ENCODE measurements at places on chromosomes 6 and 20.

GRCh38 chr6:43936476-43936875 lies 166.5 kb downstream of the VEGFA start:
- DNase-seq, result no peak

DNA sequence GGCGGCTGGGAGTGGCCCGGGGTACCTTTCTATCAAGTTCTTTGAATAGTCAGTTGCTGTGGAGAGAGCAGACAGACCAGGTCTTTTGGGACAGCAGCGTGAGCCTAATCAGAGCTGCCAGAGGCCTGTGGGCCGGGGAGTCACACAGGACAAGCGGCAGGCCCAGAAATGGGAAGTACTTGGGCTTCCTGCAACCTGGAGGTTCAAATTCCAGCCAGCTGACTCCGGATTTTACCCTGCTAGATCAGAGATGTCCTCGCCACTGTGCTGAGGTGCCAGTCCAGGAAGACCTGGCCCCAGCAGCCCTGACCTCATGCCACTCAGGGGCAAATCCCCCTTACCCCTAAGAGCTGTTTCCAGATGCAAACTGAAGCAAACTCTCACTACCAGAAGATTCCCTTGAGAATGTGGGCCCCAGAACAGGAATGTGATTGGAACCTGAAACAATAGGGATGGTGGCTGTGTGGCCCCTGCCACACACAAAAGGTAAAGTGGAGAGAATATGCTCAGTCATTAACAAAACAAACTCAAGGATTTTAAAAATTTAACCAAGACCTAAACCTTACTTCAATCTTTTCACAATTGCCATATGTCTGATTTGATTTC lies 9.7 kb downstream of the BEND3 start:
- no peak for DNase-seq

- no peak for DNase-seq
Measured at GRCh38 chr20:2022163-2022562, 28.3 kb upstream of the PDYN start.

DNA sequence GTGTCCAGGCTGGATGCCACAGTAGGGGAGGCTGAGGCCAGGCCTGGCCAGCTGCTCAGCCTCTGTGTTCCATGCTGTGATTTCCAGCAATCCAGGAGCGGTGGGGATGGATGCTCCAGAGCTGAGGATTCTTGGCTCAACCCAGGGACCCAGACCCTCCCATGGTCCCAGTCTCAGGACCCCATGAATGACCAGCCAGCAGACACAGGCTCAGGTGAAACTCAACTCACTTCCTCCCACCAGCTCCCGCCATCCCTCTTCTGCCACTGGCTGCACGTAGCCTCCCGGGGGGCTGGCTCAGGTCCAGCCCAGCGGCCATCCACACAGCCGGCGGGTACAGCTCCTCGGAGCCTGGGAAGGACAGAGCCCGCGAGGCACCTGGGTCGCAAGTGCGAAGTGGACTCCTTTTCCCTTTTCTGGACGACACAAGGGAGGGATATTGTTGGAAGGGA lies 54.5 kb upstream of the DACT2 start:
- no peak for DNase-seq

- DNase-seq, result peak; percentile 46
Measured at GRCh38 chr6:43774776-43775534, 4.9 kb downstream of the VEGFA start.

DNA sequence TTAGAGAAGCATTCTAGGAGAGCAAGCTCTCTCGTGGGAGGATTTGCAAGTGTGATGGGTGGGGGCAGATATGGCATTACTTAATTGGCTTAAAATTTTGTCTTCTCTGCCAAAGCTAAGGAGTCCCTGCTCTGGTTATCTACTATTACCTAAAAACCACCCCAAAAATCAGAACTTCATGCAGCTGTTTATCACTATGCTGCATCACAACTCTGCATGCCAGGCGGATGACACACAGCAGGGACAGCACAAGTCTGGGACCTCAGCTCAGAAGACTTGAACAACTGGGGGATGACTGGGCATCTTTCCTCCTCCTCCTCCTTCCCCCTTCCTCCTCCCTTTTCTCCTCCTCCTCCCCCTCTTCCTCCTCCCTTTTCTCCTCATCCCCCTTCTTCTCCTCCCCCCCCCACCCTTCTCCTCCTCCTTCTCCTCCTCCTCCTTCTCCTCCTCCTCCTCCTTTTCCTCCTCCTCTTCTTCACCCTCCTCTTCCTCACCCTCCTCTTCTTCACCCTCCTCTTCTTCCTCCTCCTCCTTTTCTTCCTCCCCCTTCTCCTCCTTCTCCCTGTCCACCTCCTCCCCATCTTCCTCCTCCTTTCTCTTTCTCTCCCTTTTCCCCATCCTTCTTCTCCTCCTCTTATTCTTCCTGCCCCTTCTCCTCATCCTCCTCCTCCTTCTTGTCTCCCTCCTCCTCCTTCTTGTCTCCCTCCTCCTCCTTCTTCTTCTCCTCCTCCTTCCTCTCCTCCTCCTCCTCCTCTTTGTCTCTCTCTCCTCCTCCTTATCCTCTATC lies 218.6 kb upstream of the PMEPA1 start:
- peak; percentile 36 for DNase-seq

GRCh38 chr6:156719720-156720563 lies 57.2 kb upstream of the ARID1B start:
- DNase-seq, result peak; percentile 90

Data from GM04504 (cell line).